ENCODE measurements at places on chromosomes 1 and 21.
A peak's percentile ranks its signal among the peaks of the same experiment; 100 is the strongest.

- DNase-seq, result peak; percentile 24
These were observed 7.9 kb downstream of the AKT3 start for GRCh38 chr1:243842161-243842560.

GRCh38 chr1:51753969-51754368 is 124.6 kb downstream of the NRDC start:
- DNase-seq, result no peak

GRCh38 chr1:211309617-211310016 is 17.0 kb upstream of the TRAF5 start:
- no peak for DNase-seq

DNA sequence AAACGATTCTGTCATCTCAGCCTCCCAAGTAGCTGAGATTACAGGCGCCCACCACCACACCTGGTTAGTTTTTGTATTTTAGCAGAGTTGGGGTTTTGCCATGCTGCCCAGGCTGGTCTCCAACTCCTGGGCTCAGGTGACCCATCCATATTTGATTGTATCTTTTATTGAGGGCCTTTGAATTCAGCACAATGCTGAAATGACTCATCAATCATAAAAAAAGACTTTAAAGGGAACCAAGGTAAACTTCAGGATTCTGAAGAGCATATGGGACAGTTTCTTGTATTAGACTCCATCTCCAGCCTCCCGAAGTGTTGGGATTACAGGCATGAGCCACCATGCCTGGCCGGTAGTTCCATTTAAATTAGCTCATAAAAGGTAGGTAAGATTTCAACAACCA is 232.2 kb downstream of the SETD4 start:
- DNase-seq, result no peak

DNA sequence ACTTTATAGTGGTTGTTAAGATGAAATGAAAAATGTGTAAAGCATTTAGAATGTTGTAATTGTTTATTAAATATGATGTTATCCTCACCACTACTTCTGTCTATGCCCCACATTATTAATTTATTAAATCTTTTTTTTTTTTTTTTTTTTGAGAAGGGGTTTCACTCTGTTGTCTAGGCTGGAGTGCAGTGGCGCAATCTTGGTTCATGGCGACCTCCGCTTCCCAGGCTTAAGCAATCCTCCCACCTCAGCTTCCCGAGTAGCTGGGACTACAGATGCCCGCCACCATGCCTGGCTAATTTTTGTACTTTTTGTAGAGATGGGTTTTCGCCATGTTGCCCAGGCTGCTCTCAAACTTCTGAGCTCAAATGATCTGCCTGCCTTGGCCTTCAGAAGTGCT is 7.5 kb downstream of the KCNA10 start:
- DNase-seq, result no peak

DNA sequence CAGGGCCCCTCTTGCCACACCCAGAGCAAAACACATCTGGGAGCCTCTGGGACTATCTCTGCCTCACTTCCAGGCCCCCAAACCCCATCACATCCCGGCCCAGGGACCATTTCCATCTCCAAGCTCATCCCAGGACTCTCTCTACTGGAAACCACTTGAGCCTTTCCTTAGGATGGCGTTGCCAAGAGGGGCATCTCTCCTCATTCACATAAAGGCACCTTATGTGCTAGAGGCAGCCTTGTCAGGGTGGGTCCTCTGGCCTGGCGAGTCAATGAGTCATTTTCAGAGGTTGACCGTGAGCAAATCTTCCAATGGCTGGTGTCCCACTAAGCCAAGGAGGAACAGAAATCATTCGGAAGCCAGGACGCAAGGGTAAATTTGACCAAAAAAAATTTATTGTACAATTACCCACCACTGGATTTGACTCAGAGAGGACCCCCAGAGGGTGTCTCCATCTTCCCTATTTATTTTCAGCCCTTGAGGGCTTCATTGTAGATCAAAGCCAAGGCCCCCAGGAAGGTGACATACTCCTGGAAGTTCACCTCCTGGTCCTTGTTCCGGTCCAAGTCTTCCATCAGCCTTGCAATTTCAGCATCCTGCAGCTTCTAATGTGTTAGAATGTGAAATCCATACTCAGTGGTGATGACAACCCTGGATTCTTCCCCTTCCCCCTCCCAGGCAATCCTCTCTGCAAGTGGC is 1.4 kb downstream of the S100A6 start:
- no peak for DNase-seq

DNA sequence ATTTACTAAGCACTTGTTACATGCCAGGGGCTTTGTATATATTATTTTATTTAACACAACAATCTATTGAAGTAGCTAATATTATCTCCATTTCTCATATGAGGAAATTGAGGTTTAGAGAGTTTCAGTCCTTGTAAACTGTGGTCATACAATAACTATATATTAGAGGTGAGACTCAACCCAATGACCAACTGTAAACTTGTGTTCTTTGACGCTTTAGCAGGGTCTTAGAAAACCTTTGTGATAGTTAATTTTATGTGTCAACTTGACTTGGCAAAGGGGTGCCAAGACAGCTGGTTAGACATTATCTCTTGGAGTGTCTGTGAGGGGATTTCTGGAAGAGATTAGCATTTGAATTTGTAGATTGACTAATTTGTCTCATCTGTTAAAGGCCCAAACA is 252.4 kb upstream of the B3GALT2 start:
- no peak for DNase-seq

GRCh38 chr1:62875676-62876075 is 91.7 kb downstream of the ATG4C start:
- no peak for DNase-seq

DNA sequence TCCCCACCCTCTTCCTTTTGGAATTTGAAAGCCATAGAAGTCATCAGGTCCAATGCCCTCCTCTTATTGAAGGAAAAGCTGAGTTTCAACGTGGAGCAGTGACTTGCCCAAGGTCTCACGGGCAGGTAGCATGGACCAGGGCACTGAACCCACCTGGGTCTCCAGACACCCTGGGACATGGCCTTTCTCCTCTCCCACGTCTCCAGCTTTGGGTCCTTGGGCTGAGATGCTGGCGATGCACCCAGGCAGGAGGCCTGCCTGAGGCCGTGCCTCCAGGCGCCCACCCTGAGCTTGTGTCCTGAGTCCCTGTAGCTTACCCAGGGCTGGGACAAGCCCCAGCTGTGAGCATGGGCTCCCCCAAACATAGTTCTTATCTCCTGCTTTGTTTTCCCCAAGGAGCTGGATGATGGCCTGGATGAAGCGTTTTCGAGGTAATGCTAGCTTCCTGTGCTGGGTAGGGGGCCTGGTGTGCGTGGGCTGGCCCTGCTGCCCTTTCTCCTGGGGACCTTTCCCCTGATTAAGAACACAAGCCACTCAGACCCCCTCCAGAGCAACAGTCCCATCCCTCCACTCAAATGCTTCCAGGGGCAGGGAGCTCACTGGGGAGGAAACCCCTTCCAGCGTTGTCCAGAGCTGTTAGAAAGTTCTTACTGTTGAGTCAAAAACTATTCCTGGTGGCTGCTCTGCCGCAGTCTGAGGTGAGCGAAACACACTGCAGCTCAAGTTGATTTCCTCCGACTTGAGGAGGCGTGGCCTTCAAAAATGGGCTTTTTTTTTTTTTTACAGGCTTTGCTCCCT is 21.6 kb downstream of the LDLRAP1 start:
- no peak for DNase-seq

GRCh38 chr1:206736878-206737728 is 33.5 kb upstream of the IL19 start:
- DNase-seq, result no peak

- DNase-seq, result no peak
These were observed 4.6 kb downstream of the GFI1 start for GRCh38 chr1:92481971-92482664.

- no peak for DNase-seq
These were observed 53.6 kb downstream of the WNT9A start for GRCh38 chr1:227893949-227894721.

DNA sequence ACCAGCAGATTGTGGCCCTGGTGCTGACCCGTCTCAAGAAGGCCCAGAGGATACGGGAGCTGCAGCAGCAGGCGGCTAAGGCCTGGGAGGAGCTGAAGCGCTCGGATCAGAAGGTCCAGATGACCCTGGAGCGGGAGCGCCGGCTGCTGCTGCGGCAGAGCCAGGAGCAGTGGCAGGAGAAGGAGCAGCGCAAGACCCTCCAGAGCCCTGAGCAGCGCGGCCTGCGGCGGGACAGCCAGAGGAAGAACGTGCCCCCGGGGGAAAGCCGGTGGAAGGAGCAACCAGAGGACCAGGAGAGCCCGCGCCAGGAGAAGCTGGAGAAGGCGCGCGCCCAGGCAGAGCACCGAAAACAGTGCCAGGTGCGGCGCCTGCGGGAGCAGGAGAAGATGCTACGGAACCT is 1.0 kb downstream of the CCDC185 start:
- DNase-seq, result no peak

DNA sequence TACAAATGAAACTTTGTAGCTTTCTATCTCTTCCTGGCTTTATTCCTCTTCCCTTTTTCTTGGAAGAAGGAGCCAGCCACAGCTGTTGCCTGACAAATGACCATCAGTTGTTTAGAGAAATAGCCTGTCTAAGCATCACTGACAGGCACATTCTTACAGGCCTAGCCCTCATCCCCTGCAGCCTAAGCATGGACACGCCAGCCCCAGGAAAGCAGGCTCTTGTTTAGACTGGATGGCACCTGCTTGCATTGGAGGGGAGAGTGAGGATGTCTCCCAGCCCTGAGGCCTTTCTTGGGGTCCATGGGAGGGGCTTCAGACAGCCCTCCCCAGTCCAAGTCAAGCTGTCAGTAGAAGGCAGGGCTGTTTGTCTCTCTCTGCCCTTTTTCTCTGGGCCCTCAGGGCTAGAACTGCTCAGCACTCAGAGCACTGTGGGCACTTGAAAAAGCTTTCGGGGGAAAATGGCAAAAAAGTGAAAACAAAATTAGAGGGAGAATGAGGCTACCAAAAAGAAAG is 282.5 kb upstream of the PLXNA2 start:
- no peak for DNase-seq

Measured in inflammatory macrophage treated with lipopolysaccharide for 1 hour (primary cell).